ENCODE measurements at places on chromosomes 2 and 18.

DNA sequence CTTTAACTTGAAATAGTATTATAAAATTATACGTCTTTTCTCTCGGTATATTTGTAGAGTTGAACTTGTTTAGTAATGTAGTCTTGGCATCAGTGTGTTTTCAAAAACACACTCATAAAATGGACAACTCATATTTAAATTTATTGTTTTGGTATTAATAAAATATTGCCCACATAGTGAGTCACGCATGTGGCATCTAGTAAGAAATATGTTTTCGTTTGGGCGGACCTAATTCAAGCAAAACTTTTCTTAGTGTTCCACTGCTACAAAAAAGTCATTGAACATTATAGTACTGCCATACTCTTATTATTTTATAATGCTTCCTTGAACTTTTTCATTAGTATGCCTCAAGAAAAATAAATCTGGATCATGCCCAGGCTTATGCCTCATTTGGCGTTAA, 31.1 kb upstream of the FAM237A start:
- no peak for DNase-seq

GRCh38 chr2:155525199-155525598, 807.3 kb downstream of the NR4A2 start:
- DNase-seq = no peak

- no peak for DNase-seq
These were observed 73.9 kb upstream of the SOX11 start for GRCh38 chr2:5618271-5618670.

- no peak for DNase-seq
These were observed 256.2 kb upstream of the CDH20 start for GRCh38 chr18:61076986-61077385.

DNA sequence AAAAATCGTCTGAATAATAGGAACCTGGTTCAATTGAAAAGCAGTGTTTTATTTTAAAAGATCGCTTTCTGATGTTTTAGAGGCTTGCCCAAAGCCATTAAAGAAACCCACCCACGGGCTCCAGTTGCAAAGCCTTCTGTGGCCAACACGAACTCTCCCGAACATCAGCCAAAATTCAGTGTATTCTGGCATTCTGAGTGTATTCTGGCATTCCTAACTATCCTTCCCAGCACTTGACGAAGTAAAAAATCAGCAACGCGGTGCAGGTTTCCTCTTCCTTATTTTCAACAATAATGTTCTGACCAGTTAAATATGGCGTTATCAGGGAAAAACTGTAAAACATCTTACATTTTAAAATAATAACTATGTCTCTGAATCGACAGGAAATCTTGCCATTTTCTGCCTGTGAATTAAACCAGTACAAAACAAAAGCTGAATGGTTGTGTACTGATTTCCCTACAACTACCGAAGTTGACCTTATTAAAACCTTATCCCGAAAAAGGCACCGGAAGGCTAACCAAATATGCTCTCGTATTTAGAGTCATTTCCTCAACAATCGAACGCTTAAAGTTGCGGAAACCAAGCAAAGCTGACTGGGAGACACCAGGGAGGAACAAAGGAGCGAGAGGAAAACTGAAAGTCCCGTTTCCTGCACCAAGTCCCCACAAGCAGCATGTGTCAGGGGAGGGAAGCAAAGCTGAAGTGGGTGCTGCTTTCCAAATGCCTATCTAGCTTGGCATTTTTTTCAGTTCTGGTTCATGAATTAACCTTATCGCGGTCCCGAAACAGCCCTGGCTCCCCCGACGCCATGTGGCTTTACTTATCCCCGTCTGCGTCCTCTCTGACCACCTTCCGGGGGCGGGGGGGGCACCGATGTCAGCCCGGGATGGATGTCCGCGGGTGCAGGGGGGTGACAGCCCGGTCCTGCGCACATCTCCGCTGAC, 44.3 kb downstream of the ZNF516 start:
- DNase-seq = peak; percentile 50

- DNase-seq = no peak
These were observed 466.3 kb downstream of the SATB2 start for GRCh38 chr2:198991431-198991830.

All from activated T-cell treated with anti-CD3 and anti-CD28 coated beads, Interleukin-2, amount 50 U/mL, for 48 hours (primary cell).